AG08396 (cell line): ENCODE measurements at places on chromosomes 3 and 15.

DNA sequence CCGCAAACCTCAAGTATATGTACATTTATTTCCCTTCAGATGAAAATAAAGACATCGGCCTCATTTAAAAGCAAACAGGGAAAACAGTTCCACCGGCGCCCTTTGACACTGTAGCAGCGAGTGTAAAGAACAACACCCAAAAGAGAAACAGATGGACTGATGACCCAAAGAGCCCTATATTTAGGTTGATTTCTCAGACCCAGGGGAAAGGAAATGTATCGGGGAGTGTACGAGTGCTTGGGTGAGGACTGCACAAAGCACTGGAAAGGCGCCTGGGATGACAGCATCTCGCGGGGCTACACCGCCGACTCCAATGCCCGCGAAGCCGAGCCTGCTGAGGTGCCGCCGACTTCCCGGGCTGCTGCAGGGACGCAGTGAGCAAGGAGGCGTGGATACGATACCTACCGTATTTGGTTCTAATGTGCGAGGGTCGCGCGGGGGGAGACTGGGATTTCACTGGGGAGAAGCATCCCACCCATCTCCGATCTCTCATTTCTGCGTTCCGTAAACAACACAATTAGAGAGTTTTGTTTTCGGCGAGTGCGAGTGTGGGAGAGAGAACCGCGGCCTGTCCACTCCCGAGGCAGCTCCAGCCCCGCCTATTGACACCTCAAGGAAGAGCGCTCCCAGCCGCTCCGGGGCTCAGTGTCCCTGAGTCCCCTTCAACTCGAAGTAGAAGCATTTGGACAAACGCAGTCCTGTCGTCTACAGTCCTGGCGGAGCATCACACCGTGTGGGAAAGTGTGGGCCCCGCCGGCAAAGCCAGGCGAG lies 2.0 kb downstream of the MECOM start:
- peak; percentile 83 for DNase-seq

- no peak for DNase-seq
These were observed 98.5 kb upstream of the MME start for GRCh38 chr3:154981664-154982063.

GRCh38 chr3:185865247-185865646 lies 40.4 kb upstream of the IGF2BP2 start:
- no peak for DNase-seq

GRCh38 chr3:178195824-178196223 lies 340.4 kb upstream of the KCNMB2 start:
- DNase-seq = peak; percentile 9

DNA sequence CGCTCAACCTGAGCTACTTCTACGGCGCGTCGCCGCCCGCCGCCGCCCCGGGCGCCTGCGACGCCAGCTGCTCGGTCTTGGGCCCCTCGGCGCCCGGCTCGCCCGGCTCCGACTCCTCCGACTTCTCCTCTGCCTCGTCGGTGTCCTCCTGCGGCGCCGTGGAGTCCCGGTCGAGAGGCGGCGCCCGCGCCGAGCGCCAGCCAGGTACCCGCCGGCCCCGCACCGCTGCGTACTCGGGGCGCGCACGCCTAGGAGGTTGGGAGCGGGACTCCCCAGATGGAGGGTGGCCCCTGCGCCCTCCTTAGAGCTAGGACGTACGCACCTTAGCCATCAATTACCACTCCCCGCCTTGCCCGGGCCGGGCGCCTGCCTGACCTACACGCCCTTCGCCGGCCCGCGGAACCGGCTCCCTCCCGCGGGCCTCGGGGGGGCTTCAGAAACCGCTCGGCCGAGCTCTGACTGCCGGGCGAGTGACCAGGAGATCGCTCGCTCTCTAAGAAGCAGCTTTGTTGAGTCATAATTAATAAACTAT lies 466 bp downstream of the NFKBIZ start:
- no peak for DNase-seq

- DNase-seq = no peak
These were observed 82.3 kb upstream of the LPP start for GRCh38 chr3:188071636-188072035.

DNA sequence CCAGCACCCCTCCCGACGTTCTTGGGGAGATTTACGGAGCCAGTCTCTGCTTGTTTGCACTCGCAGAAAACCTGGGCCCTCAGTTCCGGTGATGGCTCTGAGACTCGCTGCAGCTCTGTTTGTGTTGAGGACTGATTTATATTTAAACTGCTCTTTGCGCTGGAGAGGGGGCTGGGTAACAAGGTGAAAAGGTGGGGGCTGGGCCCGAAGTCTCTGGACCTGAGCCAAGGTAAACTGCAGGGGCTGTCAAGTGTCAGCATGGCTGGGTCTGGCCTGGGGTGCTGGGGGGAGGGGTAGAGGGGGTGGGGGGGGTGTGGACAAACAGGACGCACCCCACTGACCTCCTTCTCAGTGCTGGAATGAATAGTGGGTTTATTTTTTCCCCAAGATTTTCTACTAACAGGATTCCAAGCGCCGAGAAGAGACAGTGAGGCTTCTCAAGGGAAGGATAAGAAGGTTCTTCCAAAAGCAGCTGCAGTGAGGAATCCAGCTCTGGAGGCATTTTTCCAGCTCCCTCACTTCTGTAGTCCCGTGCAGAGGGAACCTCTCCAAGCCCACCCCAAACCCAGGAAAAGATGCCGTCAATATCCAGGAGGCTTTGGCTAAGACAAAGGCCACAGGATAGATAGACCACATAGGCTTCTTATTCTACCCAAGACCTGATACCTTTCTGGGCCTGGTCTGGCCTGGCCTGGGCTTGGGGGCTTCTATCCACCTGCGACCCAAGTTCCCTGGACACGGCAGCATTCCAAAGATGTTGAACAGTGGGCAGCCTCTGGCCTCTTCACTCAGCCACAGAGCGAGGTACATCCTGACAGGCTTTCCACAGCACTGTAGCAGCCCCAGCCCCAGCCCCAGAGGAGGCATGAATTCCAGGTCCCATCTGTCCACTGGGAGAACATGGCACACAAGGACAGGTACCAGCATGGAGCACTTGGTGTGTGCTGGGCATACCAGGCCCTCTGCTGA lies 938 bp upstream of the SLCO2A1 start:
- no peak for DNase-seq

GRCh38 chr15:81811736-81812135 lies 234.1 kb downstream of the MEX3B start:
- DNase-seq = no peak

DNA sequence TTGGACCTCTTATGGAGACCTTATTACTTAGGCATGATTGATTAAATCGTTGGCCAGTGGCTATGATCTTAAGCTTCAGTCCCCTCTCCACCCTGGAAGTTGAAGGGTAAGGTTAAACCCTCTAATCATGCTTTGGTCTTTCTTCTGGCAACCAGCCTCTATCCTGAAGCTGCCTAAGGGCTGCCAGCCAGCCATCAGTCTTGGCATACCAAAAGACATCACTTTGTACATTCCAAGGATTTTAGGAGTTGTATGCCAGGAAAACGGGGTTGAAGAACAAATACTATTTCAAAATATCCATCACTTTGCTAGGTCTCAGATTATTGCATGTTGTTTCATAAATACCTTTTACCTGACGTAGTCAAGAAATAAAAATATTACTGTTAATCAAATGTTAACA lies 28.9 kb downstream of the UBE2E2 start:
- no peak for DNase-seq

DNA sequence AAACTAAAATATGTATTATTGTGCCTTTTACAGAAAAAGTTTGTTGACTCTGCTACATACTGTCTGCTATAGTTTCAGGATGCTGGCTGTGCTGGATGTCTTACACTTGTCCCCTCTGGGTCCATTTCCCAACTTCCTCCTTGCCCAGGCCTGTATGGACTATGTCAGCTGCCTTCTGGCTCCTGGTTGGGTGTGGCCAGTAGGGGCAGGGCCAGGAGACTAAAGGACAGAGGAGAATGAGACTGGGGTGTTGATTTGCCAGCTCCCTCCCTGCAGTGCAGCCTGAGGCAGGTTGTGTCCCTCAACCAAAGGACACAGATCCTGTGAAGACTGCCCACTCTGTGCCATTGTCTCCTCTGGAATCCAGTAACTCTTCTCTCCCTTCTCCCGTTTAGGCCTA lies 90.6 kb upstream of the UBE2E2 start:
- DNase-seq = no peak

DNA sequence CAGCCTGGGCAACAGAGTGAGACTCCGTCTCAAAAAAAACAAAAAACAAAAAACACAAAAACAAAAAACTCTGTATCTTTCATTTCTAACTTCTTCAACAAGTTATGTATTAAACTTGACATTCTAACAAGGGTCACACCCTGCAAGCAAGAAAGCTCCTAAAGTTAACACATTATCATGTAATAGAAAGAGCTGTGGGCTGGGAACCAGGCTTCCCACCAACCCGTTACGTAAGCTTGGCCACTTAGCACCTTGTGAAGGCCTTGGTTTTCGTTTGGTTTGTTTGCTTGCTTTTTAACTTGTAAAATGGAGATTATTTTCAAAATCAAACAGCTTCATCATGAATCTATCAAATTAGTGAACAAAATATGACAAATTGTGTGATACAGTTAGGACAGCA lies 47.0 kb downstream of the HEG1 start:
- DNase-seq = no peak

- no peak for DNase-seq
These were observed 211.4 kb upstream of the ROPN1 start for GRCh38 chr3:124203292-124203691.

GRCh38 chr15:74036271-74037170 lies 42.0 kb downstream of the PML start:
- DNase-seq = peak; percentile 82

DNA sequence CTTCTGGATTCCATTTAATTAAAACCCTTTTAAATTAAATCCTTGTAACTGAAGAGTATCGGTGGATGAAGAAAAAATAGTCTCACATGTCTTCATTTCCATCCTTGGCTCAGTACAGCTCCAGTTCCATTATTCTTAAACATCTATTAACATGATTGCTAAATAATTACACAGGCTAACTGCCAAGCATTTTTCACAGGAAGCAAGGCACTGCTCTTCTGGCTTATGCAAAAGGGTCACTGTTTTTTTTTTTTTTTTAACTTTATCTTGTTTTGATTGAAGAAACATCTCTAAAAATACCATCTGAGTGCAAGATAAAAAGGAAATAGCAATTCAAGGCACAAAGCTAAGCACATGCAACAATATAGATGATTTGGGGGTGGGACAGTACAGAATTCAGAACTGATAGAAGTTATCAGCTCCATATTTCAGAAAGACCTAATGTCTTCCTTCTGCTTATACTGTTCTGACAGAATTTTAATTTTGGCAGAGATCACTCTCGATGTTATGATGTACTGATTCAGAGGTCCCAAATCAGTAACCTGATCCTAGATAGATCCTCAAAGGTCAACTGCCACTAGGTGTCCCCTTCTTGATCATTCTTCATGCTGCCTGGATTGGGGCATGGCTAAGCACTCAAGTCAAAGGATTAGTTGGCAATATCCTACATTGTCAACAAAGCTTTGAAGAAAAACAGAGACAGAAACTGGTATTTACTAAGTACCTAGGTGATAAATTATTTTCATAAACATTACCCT lies 57.8 kb upstream of the ACTC1 start:
- no peak for DNase-seq

DNA sequence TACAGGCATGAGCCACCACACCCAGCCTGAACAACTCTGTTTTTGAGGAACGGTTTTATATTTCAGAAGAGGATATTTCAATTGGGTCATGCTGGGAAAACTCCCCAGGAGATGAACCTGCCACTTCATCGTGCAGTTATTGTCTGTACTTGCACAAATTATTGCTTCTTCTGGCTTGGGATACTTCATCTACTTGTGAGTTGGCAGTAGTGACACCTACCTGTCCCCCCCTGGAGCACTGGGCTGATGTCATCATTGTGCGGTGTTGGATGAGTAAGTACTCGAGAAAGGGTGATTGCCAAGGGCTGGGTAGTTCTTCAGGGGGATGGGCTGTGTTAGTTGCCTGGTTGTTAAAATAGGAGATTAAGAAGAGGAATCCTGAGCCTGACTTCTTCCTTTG lies 85.1 kb upstream of the SAMMSON start:
- DNase-seq = no peak

- no peak for DNase-seq
These were observed 58.8 kb upstream of the MYZAP start for GRCh38 chr15:57532731-57533447.

DNA sequence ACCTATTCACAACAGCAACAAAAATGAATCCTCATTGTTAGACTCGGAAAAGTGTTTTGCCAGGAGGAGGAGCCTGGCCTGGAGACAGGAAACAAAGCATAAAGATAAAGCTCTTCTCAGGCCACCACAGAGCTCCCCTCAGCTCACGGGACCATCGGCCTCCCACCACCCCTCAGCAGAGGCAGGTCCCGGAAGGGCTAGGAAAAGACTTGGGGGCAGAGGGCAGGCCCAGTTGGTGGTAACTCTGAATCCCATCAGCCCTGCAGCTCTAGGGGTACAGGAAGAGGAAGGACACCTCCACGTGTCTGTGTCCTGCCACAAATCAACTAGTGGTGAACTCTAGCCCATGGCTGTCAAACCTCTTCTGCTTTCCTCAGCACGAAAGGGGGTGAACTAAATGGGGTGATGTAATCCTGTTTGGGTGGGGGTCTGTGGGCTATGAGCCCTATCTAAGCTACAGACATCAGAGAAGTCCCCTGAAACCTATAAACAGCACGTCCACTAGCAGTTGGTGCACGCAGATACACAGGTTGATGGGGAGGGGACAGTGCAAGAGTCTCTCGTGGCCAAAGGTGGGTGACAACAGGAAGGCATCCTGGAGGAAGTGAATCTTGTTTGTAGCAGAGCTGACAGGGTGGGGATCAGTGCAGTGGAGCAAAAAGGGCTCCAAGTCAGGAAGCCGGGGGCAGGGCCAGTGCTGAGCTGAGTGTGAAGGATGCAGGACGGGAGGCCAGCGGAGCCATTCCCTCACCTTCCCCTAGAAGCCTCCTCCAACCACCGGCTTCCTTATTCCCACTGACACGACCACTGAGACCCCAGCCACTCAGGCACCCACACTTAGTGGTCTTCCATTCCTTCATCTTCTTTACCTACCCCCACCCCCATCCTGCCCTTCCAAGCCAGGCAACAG lies 111.1 kb upstream of the HACD2 start:
- DNase-seq = no peak

- DNase-seq = no peak
These were observed 267.7 kb downstream of the PTPRG start for GRCh38 chr3:61828880-61829721.

DNA sequence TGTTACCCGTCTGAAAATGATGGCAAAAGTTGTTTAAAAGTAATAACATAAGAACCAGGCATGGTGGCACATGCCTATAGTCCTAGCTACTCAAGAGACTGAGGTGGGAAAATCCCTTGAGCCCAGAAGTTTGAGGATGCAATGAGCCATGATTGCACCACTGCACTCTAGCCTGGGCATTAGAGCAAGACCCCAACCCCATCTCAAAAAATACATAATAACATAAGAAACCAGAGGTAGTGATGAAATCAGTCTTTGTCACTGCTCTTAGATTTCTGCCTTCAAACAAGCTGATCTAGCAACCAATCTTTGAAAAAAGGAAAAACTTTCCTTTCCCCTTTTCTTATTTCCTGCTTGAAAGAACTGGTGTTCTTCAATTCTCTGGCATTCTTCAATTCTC lies 71.3 kb downstream of the TMCC1 start:
- DNase-seq = no peak

GRCh38 chr15:63048776-63049665 lies 6.5 kb downstream of the TPM1 start:
- no peak for DNase-seq
